ENCODE measurements at places on chromosomes 1 and 21.

- no peak for DNase-seq
Measured at GRCh38 chr1:161046605-161047228, 940 bp upstream of the USF1 start.

- DNase-seq, result no peak
Measured at GRCh38 chr1:50369830-50370229, 53.4 kb downstream of the DMRTA2 start.

- no peak for DNase-seq
Measured at GRCh38 chr21:34770576-34770975, 101.8 kb downstream of the CLIC6 start.

DNA sequence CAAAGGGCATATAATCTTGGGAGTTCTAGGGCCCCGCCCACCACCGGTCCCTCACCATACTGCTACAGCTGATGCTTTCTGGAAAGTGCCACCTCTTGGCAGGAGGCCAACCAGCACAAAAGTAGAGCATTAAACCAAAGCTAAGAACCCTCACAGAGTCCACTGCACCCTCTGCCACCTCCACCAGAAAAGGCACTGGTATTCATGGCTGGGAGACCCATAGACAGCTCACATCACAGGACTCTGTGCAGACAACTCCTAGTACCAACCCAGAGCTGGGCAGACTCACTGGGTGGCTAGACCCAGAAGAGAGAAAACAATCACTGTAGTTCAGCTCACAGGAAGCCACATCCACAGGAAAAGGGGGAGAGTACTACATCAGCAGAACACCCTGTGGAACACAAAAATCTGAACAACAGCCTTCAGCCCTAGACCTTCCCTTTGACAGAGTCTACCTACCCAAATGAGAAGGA is 10.8 kb downstream of the THEM4 start:
- peak; percentile 7 for DNase-seq

- no peak for DNase-seq
Measured at GRCh38 chr1:201769072-201769471, 59.9 kb upstream of the IPO9 start.

GRCh38 chr1:89839516-89839915 is 18.7 kb downstream of the LRRC8D start:
- DNase-seq, result no peak

GRCh38 chr1:82731216-82731615 is 930.5 kb downstream of the ADGRL2 start:
- DNase-seq, result no peak

- no peak for DNase-seq
Measured at GRCh38 chr1:116157096-116157495, 45.9 kb downstream of the MAB21L3 start.

- no peak for DNase-seq
Measured at GRCh38 chr1:10195570-10195969, 14.8 kb upstream of the KIF1B start.

DNA sequence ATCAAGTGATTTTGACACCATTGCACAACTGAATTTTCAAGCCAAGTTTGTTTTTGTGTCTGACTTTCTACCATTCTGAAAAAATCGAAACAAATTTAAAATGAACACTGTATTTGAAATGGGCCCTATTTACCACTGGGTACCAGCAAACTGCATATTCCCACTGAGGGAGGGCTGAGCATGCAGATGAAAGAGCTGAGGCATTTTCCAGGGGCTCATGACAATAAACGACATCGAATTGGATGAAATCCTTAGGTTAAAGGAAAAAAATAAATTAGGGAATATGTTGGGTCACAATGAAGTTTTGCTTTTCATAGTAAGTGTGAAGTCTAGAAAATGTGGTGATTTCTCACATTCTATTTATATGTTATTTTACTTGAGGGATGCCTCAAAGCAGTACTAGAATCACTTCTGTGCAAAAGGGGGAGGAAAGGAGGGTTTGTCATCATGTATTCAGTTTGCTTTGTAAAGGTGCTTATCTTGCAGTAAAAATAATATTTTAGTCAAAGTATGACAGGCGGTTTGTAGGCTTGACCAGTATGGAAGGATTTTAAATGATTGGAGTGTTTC is 11.2 kb downstream of the ZBTB18 start:
- no peak for DNase-seq

DNA sequence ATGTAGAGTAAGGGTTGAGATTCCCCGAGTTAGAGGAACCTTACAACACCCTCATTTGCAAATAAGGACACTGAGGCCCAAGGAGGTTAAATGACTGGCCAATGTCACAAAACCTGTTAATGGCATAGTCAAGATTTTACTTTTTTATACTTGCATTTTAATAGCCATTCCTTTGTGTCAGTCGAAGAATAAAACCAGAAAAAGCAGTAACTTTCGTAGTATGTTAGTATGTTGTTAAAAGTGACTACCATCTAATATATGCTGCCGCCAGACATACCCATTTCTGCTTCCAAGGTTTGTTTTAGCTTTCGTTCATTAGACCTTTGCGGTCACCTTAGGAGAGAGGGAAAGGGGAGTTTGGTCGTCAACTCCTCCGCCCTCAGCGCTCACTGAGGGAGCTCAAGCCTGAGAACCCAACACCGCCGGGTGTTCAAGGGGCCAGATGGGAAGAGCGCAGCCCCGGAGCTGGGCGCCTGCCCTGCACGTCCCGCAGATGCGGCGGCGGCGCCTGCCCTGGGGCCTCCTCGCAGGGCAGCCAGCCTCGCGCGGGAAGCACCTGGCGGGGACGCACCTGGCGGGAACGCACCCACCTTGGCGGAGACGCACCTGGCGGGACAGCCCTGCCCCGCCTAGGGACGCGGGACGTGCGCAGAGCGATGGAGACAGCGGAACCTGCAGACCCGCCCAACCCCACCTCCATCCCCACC is 466 bp downstream of the VPS26C start:
- DNase-seq, result peak; percentile 8

- no peak for DNase-seq
Measured at GRCh38 chr1:197152662-197153061, 6.2 kb upstream of the ASPM start.

Measured in activated CD4-positive, alpha-beta T cell treated with anti-CD3 and anti-CD28 coated beads for 24 hours (primary cell).